Hematopoietic multipotent progenitor cell treated with erythropoietin and hydrocortisone succinate and interleukin-3 and kit ligand, for 17 days (in vitro differentiated cells): ENCODE measurements at places on chromosomes 7 and 10.

- no peak for DNase-seq
Observed at GRCh38 chr10:126387041-126387921, 996 bp downstream of the ADAM12 start.

DNA sequence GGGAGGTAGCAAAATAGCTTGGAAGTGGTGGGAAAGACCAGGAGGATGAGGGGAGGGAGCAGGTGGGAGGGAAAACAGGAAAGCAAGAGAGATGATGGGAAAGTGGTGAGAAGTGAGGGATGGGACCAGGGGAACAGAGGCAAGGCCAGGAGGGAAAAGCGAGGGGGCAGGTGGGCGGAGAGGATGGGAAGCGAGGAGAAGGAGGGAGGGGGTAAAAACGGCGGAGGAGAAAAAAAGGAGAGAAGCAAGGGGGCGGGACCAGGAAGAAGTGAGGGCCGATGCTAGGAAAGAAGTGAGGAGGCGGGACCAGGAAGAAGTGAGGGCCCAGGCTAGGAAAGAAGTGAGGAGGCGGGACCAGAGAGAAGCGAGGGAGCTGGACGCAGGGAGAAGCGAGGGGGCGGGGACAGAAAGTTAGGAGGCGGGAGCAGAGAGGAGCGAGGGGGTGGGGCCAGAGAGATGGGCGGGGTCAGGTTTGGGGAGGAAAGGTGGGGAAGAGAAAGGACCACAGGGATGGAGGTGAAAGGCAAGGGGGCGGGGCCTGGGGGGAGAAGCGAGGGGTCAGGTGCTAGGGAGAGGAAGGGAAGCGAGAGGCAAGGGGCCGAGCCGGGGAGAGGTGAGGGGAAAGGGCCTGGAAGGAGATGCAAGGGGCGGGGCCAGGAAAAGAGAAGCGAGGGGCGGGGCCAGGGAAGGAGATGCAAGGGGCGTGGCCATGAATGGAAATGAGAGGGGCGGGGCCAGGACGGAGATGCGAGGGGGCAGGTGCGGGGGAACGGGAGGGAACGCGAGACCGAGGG, 984 bp downstream of the SMURF1 start:
- DNase-seq = peak; percentile 79

GRCh38 chr7:154781369-154782303, 221.3 kb downstream of the PAXIP1 start:
- DNase-seq = no peak

DNA sequence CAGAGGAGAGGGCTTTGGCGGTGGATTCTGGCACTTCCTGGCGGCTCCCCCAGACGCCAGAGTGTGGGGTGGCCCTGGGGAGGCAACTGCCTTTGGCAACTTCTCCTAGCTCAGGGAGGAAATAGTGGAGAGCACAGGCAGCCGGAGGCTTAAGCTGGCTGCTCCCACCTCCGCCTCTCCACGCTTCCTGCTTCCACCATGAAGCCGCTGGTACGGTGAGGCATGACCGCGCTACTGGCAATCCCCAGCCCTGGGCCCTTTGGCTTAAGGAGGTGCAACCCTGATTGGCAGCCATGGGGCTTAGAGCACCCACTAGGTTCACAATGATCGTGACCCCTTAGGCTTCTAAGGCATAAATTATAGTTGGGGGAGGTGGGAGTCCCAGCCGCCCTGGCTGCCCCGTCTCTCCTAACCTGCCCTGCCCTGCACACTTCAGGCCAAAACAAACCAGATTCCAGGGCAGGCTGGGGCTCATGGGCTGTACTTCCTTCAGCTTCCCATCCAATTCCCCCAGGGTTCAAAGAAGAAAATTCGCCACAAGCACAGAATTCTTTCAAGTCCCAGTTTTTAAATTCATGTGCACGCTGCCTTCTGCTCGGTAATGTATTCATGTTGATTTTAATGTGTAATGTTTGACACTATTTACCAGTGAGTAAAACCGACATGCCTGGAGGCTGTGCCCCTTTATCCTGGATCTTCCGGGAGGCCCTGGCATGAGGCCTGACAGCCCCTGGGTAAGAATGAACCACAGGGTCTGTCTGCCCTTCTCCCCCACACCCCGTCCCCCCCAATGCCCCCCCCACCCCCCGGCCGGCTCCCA, 90.7 kb upstream of the LRRC4 start:
- DNase-seq = no peak
